ENCODE measurements at places on chromosomes 16 and 17. TPM values are rescaled to one million over a fixed set of nuclear protein-coding genes. Genes with fewer than 3 reads are reported as not detected.

Gene TNFRSF17
- 0.52 TPM for total RNA-seq

Gene ZP2
- not detected for total RNA-seq

Gene TNS4
- not detected for total RNA-seq

Gene LMF1
- total RNA-seq, result 2.8 TPM

Gene KRTAP4-12
- not detected for total RNA-seq

Gene ZKSCAN2
- total RNA-seq, result 4.9 TPM

Gene TPSD1
- total RNA-seq, result not detected

Gene ITGA2B
- total RNA-seq, result 0.25 TPM

Gene WNT3
- 5.0 TPM for total RNA-seq

Gene PRSS22
- total RNA-seq, result not detected

Gene CDH1
- 0.05 TPM for total RNA-seq

Gene TPSG1
- not detected for total RNA-seq

Gene MT1A
- not detected for total RNA-seq

Gene PSMB3
- total RNA-seq, result 410 TPM

Gene DNAH9
- not detected for total RNA-seq

Gene MYH11
- not detected for total RNA-seq

All from M059J (cell line).